ENCODE measurements at places on chromosomes 2 and 18.

- DNase-seq, result peak; percentile 56
Observed at GRCh38 chr2:64414736-64415435, 39.1 kb upstream of the LGALSL start.

DNA sequence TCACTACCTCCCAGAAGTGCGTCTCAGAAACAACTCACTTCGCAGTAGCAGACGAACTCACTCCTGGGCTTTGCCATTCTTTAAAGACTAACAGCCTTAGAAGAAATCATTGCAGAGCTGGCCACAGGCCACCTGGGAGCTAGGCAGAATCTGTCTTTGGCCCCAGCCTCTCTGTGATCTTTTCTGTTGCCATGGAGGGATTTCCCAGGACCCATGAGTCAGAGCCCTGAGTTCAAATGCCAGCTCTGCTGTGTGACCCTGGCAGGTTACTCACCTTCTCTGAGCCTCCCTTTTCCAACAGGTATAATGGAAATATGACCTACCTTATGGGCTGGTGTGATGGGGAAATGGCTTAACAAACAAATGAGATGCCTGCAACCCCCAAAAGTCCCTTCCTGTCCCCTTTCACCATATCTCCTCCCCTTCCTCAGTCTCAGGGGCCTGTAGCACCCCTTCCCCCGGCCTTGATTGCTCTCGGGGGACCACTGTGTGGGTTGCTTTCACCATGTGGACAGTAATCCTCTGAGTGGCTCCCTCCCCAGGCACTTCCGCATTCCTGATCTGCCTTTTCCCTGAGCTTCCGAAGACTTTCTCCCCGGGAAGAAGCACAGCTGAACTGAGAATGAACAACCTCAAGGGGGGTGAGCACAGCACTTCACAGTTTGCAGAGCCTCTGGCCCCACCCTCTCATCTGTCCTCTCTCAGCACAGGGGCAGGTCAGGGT is 34.0 kb upstream of the SLC66A3 start:
- DNase-seq, result no peak

- no peak for DNase-seq
Observed at GRCh38 chr2:187698374-187699110, 144.3 kb upstream of the TFPI start.

DNA sequence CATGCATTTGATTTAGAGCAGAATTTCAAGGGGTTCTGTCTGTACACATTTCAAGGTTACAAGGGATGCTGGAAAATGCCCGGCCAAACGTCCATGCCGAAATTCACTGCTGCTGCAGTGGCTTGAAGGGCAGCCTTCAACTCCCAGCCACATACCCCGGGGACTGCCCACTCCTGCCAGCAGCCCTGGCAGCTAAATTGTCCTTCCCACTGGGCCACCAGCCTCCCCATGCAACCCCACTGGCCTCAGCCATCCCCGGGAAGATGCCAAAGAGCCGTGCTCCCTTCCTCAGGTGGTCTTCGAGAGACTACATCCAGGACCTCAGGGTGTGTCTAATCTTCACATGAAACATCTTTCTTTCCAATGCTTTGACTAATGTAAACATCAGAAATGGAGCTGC is 478.7 kb upstream of the MYT1L start:
- DNase-seq, result no peak

DNA sequence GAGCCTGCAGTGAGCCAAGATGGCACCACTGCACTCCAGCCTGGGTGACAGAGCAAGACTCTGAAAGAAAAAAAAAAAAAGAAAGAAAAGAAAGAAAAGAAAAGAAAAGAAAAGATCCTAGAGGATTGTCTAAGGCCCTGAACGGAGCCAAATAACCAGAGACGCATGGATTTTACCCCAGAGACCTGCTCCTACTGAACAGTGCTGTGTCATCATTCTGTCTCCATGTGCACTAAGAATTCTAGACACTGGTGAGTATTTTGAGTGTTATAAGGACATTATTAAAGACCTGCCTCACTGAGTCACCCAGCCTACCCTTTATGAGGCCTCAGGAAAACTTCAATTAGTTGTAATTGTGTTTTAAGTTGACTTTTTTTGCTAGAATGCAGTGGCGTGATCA is 61.9 kb upstream of the RIOK3 start:
- DNase-seq, result no peak

DNA sequence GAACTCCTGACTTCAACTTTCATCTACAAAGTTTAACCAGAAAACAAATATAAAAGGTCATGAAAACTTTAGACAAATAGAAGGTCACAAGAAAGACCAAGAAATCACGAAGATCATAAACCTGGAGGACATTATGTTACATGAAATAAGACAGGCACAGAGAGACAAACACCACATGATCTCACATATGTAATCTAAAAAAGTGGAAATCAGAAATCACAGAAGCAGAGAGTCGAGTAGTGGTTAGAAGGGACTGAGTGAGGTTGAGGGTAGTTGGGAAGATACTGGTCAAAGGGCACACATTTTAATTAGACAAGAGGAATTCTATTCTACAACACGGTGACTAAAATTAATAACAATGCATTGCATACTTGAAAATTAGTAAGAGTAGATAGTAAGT is 1.4 kb downstream of the GCFC2 start:
- DNase-seq, result peak; percentile 4

GRCh38 chr2:238882082-238882755 is 34.3 kb downstream of the TWIST2 start:
- DNase-seq, result no peak

GRCh38 chr18:44988821-44989587 is 308.3 kb downstream of the SETBP1 start:
- DNase-seq, result no peak

- no peak for DNase-seq
Observed at GRCh38 chr2:109125593-109126500, 3.2 kb upstream of the SH3RF3 start.

- DNase-seq, result no peak
Observed at GRCh38 chr2:157192445-157193423, 64.8 kb upstream of the GALNT5 start.

DNA sequence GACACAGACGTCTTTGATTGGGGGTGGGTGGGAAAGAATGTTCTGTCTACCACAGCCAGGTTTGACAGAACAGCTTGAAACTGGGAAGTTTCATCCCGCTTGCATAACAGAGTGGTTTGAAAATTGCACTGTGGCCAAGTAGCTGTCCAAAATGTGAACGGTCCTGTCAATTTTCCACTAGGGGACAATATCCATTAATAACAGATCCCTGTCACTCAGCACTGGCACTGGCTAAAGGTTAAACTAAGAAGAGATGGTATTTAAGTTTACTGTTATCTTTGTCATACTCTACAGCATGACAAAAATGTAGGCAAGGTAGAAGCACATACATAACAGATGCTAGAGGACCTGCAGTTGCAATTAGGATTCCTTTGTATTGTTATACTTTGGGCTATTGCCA is 55.6 kb upstream of the ACMSD start:
- DNase-seq, result peak; percentile 85

- DNase-seq, result peak; percentile 3
Observed at GRCh38 chr2:49490710-49491109, 336.4 kb upstream of the FSHR start.

DNA sequence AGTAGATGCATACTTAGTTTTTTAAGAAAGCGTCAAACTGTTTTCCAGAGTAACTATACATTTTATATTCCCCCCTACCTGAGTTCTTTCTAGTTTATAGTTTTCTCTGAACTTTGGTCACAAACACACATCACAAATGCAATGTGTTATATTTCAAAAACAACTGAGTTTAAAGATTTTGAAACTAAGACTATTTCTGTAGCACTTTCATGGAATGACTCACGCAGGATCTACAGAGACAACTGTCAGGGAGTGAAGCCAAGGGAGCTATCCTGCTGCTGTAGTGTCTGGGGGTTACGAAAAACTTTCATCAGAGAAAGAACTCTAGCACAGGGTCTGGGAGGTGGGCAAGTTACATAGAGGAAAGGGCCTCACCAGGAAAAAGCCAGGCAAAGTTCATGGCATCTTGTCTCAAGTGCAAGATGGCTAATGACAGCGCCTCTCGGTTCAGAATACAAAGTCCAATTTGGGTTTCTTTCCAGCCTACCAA is 66.8 kb downstream of the UXS1 start:
- DNase-seq, result no peak

DNA sequence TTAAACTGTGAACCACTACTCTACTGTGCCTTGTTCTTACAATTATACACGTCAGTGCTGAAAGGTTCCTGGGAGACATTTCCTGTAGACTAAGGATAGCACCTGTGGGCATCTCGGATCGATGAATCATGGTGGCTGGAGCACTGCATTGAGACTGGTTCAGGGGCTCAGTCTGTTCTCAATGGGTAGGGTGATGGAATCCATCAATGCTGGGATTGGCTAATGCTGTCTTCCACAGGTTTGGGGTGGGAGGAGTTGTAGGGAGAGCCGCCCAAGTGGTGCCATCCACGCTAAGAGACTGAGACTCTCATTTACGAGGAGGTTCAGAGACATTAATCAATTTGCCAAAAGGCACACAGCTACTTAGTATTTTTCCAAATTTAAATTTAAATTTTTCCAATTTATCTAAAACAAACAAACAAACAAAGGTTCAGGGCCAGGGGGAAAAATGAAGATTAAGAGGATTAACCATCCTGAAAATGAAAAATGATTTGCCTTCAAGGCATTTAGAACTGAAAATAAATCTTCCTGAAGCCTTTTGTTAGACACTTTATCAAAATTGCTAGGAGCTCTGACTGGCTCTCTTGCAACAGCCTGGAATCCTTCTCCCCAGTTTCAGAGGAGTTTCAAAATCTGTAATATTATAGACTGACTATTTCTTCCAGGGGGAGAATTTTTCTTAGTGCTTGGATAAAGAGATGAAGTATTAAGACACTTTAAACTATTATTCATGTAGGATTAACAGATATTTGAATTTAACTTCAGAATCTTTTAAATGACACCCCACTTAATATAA is 359.2 kb downstream of the TGIF1 start:
- DNase-seq, result no peak

DNA sequence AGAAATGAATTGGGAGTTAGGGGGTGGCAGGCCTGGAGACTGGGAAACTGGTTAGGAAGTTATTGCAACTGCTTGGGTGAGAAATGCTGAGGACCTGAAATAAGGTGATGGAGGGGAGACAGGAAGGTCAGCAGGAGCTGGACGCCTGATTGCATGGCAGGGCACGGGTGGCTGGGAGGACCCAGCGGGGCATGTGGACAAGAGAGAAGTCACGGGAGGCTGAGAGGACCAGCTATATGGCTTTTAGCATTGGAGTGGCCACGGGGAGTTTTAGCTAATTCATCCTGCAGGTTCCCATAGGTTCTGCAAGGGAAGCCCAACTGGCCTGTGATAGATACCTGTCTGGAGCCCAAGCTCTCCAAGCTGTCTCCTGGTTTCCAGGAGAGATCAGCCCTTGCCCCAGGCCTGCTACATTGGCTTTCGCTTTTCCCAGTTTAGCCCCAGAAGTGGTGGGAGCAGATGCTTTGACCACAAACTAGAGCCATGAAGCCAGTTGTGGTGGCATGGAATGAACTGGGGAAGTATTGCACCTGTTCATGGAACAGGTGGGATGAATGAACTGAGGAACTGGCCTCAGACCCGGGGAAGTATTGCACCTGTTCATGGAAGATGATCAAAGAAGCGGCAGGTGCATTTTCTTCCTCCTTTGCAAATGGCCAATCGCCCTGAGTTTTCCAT is 93.6 kb upstream of the TAF1B start:
- no peak for DNase-seq

GRCh38 chr2:68027959-68028358 is 34.8 kb downstream of the C1D start:
- DNase-seq, result no peak

DNA sequence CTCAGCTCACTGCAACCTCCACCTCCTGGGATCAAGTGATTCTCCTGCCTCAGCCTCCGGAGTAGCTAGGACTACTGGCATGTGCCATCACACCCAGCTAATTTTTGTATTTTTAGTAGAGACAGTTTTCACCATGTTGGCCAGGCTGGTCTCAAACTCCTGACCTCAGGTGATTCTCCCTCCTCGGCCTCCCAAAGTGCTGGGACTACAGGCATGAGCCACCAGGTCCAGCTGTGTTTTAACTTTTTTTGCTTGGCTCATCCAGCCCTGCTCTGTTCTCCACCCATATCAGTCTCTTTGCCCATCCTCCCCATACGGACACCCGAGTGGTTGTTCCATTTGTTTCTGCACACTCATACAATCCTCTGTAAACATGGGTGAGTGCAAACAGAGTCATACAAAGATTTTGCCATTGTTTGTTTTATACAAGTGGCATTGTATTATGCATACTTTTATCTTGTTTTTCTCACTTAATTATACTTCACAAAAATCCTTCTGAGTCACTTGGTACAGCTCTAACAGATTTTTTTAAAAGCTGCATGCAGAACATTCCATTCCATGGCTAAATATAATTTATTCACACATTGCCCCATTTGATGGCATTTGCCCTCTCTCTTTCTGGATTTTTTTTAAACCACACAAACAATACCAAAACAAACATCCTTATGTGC is 5.3 kb downstream of the APOB start:
- DNase-seq, result no peak

- DNase-seq, result peak; percentile 83
Observed at GRCh38 chr2:48412443-48413250, 117.3 kb upstream of the STON1 start.

DNA sequence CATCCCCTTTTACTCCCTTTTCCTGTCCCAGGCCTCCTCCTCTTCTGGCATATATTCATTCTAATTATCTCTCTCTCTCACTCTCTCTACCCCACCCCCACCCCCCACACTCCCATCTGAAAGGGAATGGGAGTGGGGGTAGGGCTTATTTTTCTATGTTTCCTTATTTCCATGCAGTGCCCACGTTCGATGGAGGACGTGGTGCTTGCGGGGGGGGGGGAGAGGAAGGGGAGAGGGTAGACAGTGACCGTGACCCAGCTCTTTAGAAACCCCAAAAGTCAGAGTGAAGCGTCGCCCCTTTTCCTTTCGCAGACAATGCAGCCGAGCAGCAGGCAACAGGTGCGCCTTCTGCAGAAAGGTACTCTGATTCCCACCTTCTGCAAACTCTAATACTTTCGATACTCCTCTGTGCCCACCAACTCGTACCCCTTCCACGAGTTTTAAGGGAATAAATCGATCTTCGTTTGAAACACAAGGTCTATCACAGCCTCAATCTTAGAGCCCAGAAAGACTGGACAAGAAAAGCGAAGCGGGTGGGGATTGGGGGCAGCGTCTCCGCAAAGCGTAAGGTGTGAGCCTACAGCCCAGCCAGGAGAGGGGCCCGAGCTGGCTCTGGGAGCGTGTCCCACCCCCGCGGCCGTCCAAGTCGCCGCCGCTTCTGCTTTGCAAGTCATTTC is 891 bp upstream of the NR4A2 start:
- peak; percentile 66 for DNase-seq

- DNase-seq, result no peak
Observed at GRCh38 chr18:47253101-47253654, 1.7 kb upstream of the SKOR2 start.

GRCh38 chr18:25144820-25145219 is 207.1 kb downstream of the ZNF521 start:
- DNase-seq, result no peak

DNA sequence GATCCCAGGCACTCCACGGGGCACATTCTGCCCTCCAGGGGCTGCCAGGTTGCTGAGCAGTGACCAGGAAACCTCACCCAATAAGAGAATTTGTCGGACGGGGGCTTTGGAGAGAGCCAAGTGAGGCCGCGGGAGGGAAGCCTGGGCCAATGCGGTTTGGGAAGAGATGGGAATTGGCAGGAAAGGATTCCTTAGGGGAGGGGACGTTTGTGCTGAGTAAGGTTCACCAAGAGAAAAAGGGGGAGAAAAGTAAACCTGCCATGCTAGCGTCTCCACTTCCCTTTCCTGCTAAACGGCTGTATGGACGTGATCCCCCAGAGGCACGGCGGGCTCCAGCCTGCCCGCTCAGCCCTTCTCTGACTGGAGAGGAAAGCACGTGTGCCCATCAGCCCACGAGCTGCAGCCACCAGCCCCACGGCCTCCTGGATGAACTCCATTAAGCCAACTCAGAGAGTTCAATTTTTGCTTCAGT is 194.4 kb upstream of the ID2 start:
- no peak for DNase-seq
